ENCODE measurements at places on chromosomes 7 and 10. TPM values are rescaled to one million over a fixed set of nuclear protein-coding genes. Genes with fewer than 3 reads are reported as not detected.

Gene CPA2
- not detected for total RNA-seq

Gene ARHGAP22
- 4.2 TPM for total RNA-seq

Gene SKIDA1
- total RNA-seq: 0.81 TPM

Gene TMEM270
- total RNA-seq: not detected

Gene CPA4
- not detected for total RNA-seq

Gene GRM3
- not detected for total RNA-seq

Gene TMEM184A
- 1.5 TPM for total RNA-seq

Gene ADRA2A
- total RNA-seq: 1.8 TPM

GRCh38 chr10:43038783-43039623 lies 37.9 kb upstream of the RET start:
- no peak for ATAC-seq

- ATAC-seq: no peak
Measured at GRCh38 chr10:122990278-122990677, 10.1 kb downstream of the PSTK start.

DNA sequence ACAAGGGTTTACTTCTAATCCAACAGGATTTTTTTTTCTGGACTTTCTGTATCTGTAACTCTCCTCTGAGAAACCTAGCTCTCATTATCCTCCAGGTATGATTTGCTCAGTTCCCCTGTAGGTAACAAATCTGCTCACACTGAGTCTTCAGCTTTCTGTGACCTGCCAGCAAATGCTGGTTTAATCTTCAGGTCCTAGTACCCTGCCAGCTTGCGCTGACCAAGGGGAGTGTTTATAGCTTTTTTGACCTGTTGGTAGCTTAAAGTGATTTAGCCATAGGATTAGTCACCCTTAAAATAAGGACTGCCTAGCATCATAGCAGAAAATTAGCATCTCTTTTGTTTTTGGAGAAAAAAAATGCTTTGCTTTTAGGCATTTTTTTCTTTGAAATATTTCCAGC lies 22.4 kb downstream of the SND1 start:
- no peak for ATAC-seq

GRCh38 chr7:140746751-140747150 lies 50.2 kb downstream of the NDUFB2 start:
- ATAC-seq: no peak

DNA sequence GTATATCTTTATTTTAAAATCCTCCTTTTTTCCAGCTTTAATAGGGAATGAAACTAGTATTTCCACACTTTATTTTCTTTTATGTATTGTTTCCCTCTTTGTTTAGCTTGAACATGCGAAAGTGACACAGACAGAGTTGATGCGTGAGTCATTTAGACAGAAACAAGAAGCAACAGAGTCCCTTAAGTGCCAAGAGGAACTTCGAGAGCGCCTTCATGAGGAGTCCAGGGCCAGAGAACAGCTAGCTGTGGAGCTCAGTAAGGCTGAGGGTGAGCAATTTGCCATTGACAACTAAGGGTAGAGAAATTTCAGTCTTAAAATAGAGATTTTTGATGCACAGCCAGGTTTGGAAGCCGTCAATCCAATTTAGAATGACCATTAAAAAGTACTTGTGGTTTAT lies 73.1 kb downstream of the CYP51A1 start:
- no peak for ATAC-seq

DNA sequence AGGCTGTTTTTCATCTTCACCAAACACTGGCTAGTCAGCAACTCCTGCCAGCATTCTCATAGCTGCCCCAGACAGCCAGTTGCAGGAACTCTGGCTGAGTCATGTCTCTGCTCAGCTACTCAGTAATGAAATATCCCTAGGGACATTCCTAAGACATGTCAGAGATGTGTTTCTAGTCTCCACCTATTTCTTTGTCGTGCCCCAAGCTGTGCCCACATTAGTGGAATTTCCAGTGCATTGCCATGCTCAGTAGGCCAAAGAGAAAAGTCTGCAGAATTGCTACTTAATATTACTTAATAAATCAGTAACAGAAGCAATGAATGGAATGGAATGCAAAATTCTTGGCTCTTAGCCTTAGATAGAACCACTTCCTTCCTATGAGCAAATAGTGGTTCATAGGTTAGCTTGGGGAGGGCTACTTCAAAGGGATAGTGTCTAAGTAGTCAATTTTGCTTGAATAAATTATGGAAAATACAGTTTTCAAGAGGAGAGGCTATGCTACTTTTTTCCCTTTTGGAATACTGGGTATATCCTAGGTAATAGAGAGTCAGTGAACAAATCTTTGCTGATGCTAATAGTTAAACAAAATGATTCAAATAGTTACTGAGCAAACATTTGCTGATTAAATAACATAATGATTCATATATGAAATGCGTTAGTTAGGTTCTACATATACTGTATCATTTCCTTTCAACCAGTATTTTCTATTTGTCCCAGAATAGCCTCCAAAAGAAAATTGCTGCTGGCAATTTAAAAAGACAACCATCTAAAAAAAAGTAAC lies 23.6 kb upstream of the SEMA3C start:
- ATAC-seq: peak; percentile 96

DNA sequence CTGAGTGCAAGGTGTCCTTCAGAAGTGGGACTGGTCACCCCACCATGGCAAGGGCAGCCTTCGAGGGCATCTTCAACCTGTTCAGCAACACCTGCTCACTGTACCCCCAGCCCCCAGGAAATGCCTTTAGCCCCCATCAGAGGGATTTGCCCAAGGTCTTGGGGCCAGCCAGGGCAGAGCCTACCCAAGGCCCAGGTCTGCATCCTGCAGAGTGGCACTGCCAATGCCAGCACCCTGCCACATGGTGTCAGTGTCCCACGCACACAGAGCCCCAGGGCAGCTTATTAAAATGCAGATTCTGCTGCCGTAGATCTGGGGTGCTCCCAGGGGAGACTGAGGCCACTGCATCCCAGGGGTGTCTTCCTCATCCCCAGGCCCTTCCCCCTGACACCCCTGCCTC lies 106.2 kb upstream of the KCTD7 start:
- no peak for ATAC-seq

- ATAC-seq: no peak
Measured at GRCh38 chr7:121578669-121579068, 182.6 kb upstream of the FAM3C start.

DNA sequence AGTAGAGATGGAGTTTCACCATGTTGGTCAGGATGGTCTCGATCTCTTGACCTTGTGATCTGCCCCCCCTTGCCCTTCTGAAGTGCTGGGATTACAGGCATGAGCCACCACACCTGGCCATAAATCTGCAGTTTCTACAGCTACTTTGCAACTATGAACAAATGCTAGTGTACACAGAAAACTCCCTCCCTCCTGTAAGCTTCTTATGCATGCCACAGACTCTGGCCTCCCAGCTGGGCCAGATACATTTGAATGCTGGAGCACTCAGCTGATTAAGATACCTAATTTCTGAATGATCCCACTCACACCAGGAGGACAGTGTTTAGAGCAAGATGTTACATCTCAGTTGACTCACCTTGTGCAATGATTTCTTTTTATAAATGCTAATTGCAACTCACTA lies 486.2 kb downstream of the KCNMA1 start:
- ATAC-seq: no peak

DNA sequence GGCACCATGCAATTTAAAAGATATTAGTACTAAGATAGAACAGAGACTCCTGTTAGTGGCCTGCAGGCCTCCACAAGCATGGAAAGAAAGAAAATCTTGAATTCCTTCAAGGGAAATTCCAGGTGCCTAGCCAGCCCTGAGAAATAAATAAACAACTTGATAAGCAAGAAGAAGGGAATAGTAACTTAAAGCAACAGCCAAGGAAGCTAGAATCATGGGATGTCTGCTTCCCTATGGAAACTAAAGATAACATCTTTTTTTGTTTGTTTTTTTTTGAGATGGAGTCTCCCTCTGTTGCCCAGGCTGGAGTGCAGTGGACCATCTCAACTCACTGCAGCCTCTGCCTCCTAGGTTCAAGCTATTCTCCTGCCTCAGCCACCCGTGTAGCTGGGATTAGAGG lies 128.6 kb downstream of the SKIDA1 start:
- no peak for ATAC-seq

- no peak for ATAC-seq
Measured at GRCh38 chr10:18044976-18045720, 93.4 kb downstream of the SLC39A12 start.

DNA sequence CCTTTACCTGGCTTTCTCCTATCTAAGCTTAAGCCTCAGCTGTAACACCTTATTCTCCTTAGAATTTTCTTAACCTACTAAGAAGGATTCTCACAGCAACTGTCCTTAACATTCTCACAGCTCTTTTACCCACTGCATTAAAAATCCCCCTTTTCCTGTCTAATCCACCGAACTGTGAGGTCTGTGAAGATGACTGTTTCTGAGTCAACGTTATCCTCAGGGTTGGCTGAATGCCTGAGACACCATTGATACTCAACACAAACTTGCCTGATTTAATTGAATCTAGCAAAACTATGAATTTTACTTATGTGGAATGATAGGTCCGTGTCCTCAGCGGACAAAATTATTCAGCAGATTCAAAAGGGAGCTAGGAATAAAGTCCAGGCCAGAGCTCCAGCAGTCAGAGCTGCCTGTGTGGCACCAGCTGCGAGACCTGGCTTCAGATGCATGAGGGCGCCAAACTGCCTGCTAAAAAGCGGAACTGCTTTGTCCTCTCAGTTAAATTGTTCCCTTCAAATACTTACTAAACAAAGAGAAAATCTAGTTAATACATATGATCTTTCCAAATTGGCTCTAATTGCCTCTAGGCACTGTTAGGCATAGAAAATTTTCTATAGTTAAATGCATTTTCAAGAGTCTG lies 33.4 kb upstream of the VWDE start:
- ATAC-seq: no peak

DNA sequence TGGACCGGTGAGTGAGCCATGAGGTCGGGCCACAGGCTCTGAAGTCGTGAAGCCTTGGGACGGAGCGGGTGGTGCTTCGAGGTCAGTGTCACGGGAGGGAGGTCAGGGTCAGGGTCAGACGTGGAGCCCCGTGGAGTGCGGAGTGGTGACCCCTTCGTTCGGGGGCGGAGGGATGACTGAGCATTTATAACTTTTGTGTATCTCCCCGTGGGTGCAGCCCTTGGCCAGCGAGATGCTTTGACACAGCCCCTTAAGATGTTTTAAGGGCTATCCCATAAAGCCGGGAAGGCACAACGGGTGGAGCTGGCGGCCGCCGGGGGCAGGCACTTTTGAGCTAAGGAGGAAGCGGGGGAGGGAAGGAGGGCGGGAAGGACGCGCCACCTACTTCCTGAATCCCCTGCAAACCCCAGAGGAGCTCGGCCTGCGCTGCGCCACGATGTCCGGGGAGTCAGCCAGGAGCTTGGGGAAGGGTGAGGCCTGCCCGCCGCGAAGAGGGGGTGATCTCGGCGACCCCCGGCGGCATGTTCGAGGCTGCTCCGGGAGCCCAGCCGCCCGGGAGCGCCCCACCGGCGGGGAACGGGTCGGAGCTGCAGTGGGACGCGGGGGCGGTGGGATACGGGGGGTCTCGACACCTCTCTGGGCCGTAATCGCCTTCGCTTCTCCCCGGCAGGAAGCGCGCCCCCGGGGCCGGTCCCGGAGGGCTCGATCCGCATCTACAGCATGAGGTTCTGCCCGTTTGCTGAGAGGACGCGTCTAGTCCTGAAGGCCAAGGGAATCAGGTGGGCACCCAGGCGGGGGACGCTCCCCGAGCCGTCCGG lies at the start of gene GSTO1:
TSS of gene GSTO1 (plus strand) at position 400 of the 818 bp plus-strand sequence. CDS start at position 437, 37 bp downstream.
- peak; percentile 87 for ATAC-seq

DNA sequence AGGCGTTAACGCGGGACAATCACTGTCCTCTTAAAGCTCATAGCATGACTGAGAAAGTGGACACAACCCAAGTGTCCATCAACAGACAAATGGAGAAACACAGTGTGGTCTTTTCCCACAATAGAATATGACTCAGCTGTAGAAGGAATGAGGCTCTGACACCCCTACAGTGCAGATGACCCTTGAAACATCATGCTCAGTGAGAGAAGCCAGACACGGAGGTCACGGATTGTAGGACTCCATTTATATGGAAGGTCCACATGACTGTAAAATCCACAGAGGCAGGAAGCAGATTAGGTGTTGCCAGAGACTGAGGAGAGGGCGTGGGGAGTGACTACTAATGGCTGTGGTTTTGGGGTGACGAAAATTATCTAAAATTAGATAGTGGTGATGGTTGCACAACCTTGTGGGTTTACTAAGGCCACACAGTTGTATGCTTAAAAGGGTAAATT lies 6.1 kb upstream of the NCAPG2 start:
- ATAC-seq: no peak

- no peak for ATAC-seq
Measured at GRCh38 chr10:70886921-70887665, 1.3 kb downstream of the PCBD1 start.

Measured in gastroesophageal sphincter (tissue), 4 donors.